ENCODE measurements at places on chromosomes 3 and 15. TPM values are rescaled to one million over a fixed set of nuclear protein-coding genes. Genes with fewer than 3 reads are reported as not detected.

Gene STRIT1
- total RNA-seq: not detected

DNA sequence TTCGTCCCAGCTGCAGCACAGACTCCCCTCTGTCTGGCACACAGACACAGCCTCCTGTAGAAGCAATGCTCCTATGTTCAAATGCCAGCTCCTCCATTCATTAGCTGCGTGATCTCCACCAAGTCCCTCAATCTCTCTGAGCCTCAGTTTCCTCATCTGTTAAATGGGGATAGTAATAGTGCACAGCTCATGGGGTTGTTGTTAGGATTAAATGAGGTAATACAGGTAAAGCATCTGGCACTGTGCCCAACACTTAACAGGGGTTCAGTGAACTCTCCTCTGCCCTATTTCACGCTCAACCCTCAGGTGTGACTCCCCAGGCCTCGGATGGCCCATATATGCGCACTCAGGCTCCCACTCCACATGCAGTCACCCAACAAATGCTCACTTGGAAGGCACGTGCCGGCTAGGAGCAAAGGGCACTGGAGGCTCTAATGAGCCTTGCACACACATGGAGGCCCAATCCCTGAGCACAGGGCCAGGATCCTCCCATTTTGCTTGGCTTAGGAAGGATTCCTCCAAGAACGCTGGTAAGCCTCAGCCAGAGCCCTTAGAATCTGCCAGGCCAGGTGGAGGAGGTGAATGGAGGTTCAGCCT is 176.0 kb upstream of the LINGO1 start:
- no peak for DNase-seq

Gene ZDHHC19
- total RNA-seq: 13.1 TPM

DNA sequence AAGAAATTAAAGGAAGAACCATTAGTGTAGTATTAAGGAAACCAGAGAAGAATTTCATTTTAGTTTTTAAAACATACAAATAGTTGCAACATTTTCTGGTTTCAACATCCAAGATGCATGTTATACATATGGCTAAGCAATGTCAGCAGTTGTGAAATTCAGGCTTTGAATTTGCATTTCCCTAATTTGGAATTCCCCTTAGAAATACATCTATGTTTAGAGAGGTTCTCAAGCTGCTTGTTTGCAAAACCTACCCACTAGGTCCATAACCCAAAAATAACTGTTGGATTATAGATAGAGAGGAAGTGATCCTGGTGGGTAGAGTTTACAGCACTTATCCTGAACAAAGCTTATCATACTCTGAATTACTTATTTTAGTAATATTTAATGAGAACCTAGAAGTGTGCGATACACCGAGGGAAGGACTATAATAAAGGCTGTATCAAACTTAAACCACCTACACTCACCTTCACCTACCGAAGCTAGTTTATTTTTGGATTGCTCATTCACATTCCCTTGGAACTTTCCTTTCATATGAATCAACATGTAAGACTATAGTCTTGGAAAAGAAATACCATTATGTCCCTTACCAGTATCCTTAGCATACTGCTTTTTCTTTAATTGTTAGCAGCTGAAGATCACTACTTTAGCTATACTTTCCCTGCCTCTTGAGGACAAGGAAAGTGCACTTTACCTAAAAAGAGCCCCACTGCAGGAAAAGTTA is 60.6 kb downstream of the CHAC1 start:
- no peak for DNase-seq

DNA sequence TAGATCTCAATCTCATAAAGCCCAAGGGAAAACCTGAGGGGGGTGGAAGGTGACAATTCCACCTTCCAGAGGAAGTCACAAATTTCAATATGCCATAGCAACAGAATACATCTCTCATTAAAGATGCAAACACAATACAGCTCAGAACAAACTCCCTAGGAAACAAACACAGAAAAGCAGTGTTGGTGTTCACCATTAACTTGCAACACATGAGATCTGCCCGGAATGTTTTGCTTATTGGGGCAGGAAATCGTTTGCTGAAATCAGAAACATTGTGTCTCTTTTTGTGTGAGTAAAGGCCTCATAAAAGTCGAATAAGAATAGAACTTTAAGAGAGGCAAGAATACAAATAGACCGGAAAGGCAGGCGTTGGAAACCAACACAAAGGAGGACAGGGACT is 5.8 kb upstream of the RYR3 start:
- DNase-seq: no peak

Gene ERICH6
- not detected for total RNA-seq

DNA sequence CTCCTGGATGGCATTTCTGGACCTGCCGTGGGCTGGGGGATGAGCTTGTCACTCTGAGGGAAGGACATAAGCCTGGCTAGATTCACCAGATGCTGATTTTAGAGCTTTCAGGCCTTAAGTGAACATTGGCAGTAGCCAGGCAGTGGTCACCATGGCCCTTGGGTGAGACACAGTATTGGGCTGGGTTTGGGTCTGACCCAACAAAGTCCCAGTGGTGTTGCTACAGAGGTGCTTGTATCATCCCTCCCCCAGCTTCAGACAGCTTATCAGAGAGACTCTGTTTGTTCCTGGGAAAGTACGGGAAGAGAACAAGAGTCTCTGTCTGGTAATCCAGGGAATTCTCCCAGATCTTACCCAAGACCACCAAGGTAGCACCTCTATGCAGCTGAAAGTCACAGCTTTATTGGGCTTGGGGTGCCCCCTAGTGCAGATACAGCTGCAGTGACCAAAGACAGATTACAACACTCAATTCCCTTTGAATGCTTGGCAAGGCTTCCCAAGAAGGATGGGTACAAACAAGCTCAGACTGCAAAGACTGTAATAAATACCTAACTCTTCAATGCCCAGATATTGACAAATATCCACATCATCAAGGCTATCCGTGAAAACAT is 9.8 kb upstream of the RUVBL1 start:
- DNase-seq: no peak

All from spleen (tissue), 13 donors.